ENCODE measurements at places on chromosomes 2 and 18.

GRCh38 chr2:73266061-73266901, 18.0 kb downstream of the FBXO41 start:
- DNase-seq = no peak

DNA sequence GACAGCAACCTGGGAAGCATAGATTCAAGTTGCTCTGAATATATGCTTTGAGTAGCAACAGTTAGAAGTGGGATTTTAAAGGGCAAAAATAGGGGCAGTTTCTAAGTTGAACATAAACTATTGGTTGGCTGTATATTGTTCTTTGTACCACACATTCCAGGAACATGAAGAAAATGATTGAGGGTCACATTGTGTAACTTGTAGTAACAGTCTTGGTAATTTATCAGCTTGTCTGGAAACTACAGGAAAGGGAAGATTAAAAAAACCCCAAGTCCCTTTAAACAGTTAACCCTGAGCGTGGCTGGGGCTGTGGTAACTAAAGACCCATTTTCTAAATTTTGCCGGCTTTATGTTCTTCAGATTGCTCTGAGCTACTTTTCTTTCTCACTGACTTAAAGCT, 7.4 kb downstream of the PLEKHB2 start:
- DNase-seq = no peak

- DNase-seq = no peak
Observed at GRCh38 chr2:182929972-182930371, 63.5 kb upstream of the FRZB start.

GRCh38 chr2:229686122-229686919, 28.0 kb downstream of the DNER start:
- no peak for DNase-seq

DNA sequence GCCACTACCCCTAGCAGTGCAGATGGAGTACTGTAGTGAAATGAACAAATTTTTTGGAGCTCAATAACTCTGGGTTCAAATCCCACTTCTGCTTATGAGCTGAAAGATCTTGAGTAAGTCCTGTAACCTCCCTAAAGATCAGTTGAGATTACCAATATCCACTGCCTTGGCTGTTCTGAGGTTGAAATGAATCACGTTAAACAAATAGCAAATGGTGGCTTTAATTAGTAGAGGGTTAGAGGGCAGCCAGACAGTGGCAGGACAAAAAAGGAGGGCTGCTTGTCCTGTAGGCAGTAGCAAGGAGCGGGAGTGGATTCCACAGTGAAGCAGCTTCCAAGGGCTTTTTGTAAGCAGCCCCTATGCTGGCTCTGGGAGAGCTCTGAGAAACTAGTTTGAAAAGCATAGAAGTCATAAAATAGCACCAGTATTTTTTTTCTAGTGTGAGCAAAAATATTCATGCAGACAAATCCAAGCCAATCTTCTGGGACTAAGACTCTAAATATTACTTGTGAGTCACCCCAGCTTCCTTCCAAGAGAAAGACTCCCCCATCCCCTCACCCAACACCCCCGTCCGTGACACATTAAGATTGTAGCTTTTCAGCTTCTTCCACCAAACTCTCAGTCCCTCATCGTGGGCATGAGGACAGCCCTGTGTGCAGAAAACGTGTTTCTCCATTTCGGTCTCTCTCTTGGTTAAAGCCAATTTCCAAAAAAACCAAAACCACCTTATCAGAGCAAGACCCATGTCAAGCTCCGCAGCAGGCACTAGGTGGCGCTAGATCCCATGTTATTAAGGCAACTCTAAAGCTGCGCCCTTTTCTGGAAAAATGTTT, 123.5 kb upstream of the LGALSL start:
- peak; percentile 68 for DNase-seq

DNA sequence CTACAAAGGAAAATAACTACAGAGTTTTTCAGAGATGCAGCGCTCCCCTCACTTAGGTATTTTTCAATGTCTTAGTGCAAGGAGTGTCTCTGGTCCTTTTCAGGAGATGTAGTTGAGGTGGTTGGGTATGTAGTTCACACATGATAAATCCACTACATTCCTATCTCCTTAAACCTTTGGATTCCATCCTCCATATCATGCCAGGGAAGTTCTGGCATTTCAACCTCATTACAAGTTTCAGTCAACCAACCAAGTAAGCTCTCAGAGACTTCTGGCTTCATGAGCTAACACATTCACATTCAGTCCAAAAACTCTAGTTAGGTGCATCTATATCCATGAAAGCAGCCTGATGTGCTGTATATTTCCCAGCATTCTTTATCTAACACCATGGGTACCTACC, 47.3 kb downstream of the MAP3K20 start:
- DNase-seq = no peak

GRCh38 chr2:65605743-65606058, 173.3 kb upstream of the SPRED2 start:
- no peak for DNase-seq

DNA sequence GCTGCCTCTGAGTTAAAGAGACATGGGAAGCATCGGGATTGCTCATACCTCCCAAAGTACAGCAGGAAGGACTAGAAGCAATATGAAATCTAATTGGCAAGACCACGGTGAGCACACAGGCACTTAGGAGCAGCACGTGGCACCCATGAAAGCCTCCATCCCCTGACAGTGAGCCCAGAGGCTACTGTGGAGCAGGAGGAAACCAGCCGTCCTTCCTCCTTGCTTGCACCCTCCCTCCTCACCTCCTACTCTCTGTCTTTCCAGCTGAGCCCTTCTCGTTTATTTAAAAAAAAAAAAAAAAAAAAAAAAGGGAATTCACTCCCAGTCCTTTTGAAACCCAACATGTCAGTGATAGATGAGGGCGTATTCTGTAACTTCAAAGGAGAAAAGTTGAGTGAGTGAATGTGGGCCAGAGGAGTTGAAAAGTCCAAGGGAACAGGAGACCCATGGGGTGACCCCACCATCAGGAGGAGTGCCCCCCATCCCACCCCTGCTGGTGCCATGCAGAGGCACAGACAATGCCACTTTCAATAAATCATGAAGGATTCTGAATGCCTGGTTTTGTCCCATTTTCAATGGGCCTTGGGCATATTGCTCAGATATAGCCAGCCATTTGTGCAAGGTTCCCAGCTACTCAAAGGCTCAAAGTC, 96.6 kb upstream of the ALPP start:
- DNase-seq = no peak

DNA sequence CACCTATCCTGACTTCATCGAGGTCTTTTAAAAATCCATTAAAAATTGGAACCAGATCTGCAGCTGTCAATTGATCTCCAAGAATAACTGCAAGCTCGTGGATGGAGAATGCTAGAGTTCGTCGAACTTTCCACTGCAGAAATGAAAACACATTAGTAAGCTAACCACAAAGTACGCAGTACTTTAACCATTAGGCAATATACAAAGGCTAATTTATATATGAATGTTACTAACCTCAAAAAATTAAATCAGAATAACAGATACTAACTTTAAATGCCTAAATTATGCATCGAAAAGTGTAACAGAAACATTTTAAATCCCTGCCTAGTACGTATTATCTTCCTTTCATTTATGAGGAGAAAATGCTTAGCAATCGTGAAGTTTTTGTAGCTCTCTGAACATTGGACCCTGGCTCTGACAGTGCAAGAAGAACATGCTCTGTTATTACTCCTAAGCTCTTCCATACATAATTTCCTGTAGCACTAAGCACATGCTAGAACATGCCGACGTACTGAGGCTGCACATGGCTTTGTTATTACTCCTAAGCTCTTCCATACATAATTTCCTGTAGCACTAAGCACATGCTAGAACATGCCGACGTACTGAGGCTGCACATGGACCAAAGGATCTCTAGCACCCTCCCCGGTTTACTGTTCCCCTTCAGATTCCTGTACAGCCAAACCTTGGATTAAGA, 57.0 kb downstream of the PPP4R1 start:
- no peak for DNase-seq

GRCh38 chr2:113795405-113795920, 39.0 kb upstream of the SLC35F5 start:
- DNase-seq = no peak

- DNase-seq = no peak
Observed at GRCh38 chr18:23884681-23885375, 129.7 kb upstream of the TTC39C start.

DNA sequence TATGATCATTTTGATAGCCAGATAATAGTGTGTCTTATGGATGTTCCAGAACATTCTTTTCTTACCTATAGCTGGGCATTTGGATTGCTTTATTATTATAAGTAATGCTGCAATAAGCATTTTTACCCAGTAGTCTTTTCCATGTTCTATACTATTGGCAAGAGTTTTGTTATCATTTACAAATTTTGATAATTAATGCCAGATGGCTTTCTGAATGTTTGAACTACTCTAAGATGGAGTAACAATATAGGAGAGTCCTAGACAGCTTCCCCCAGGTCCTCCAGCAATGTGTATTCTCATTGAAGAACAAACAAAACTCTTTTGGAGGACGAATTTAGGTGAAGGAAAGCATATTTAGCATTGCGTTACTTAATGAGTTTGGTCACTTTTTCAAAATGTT, 73.0 kb downstream of the INPP4A start:
- no peak for DNase-seq

DNA sequence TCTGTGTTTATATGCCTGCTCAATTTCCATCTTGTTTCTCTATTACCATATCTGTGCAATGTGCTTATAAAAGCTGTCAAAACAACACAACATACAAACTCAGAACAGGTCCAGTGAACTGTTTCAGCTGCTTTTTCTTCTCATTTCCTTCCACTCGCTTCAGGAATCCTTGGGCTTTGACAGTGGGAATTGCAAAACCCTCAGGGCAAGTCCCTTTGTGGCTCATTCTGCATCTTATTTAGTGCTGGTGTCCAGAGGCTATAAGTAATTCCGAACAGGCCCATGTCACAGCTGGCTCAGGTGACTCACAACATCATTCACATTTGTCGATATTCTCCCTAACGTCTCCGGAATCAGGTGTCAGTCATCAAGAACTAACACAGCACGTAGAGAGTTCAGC, 309.9 kb upstream of the ZNF521 start:
- DNase-seq = no peak

DNA sequence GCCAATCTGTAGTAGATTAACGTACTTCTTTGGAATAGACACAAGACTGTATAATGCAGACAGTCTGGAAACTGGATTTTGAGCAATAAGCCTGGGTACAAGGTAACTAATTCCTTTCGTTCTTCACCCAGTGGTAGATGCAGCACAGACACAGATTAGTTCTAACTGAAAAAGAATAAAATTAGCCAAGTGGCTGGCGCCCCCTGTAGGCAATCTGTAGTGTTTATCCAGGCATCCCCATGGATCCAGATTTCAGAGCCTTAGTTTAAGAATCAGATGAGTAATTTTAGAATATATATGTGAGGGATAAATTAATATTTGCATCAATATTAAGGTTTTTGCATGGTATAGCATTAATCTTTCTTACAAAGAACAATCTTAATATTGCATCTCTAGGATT, 563.9 kb downstream of the DCC start:
- DNase-seq = no peak

- DNase-seq = no peak
Observed at GRCh38 chr2:205545971-205546816, 136.1 kb upstream of the NRP2 start.
